ENCODE measurements at places on chromosomes 7 and 10.

DNA sequence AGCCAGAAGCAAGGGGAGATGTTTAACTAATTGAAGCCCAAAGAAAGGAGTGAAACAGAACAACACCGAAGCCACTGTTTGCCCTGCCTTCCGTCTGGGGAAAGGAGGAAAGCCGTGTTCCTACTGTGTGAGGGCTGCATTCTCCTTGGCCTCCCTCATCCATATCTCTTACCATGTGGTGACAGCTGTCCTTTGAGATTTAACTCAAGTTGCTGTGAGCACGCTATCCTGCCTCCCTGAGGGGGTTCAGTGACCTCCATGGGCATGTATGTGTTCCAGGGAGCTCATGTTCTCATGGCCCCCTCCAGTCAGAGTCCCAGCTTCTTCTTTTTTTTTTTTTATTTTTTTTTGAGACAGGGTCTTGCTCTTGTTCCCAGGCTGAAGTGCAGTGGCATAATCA is 26.2 kb upstream of the CRHR2 start:
- no peak for DNase-seq

- no peak for DNase-seq
Measured at GRCh38 chr7:11109659-11110058, 136.0 kb downstream of the PHF14 start.

- DNase-seq: no peak
Measured at GRCh38 chr10:3362394-3362793, 189.8 kb upstream of the PITRM1 start.

GRCh38 chr7:64037095-64037494 is 8.1 kb upstream of the ZNF727 start:
- no peak for DNase-seq

DNA sequence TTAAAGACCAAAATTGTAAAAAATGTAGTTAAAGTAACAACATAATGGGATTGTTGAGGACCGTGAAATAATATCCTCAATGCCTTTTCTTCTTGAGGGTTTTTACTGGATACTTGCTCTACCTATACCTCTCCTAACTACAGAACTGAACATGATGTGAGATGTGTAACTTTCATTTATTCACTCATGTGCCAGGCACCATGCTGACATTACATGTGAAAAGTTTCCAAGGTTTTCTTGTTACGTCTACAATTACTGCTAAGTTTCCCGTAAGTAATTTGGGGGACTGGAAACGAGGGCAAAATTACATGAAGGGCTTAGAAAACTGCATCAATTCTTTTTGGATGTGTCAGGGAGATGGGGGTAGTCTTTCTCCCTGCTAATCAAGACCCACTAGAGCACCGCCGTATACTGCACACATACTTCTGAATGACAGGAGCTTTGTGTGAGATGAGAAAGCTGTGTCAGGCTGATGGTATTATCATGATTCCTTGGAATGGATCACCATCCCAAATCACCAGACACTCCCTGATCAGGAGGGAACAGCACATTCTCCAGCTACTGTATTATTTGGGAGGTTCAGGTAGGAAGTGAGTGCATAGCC is 41.8 kb downstream of the PTPRZ1 start:
- no peak for DNase-seq

DNA sequence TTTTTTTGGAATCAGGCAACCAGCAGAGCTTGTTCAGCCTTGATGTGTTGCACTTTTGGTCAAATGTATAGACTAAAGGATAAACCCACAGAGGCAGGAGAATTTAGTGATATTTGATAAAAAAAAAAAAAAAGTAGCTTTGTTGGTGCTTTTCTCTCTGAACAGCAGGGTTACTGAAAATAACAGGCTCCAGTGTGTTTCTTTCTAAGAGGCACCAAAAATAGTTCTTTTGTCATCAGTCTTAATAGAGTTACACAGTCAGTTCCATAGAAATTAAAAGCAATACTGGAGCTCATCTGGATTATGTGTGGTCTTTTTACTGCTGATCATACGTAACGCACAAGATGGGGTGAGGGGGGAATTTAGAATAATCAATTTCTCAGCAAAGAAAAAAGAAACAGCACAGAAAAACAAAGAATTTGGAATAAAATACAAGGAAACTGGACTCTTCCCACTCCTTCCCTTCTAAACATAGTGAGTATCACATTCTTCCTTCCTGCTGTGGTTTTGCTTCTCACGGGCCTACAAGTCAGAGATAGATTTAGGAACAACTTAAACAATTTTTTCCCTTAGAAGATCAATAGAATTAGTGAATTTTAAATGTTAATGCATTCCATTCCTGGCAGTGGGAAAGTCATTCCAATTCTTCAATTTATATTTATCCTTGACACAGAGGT is 178.8 kb upstream of the AKR1E2 start:
- DNase-seq: no peak

GRCh38 chr7:66105263-66105748 is 9.3 kb upstream of the CRCP start:
- DNase-seq: no peak

DNA sequence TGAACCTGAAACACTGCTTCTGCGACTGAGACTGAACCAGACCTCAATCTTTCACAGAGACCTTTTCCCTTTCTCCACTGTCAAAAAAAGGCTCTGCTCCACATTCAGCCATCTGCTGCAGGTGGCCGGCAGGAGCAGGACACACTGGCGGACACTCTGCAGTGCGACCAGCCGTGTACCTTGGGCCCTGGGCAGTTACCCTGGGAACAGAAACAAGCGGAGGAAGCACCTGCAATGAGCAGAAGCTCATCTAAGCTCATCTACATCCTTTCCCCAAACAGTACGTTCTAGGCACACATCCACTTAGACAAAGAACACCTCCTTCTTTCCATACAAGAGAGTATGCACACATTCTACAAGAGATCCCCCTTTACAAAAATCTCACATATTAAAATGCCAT is 22.8 kb downstream of the VOPP1 start:
- DNase-seq: no peak

DNA sequence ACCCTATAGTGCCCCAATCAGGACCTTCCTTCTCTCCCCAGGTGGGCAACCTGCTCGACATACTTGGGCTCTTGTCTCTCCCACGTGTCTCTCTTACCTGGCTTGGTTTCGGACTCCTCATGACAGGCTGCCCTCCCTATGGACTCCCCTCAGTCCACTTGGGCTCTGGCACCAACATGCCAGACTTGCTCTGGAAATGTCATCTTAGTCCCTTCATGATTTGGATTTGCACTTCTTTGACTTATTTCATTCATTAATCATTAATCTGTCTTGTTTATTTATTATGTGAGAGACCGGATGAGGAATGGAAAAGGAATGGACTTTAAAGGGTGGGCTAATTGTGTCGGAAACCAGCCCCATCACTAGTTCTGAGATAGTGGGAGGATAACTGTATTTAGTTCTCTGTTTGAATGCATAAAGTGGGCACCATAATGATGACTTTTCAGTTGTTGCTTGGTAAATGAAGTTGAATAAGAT is 108.0 kb downstream of the SND1 start:
- DNase-seq: no peak

GRCh38 chr10:63119041-63119440 is 14.1 kb upstream of the NRBF2 start:
- no peak for DNase-seq
